ENCODE measurements at places on chromosomes 1 and 21.

DNA sequence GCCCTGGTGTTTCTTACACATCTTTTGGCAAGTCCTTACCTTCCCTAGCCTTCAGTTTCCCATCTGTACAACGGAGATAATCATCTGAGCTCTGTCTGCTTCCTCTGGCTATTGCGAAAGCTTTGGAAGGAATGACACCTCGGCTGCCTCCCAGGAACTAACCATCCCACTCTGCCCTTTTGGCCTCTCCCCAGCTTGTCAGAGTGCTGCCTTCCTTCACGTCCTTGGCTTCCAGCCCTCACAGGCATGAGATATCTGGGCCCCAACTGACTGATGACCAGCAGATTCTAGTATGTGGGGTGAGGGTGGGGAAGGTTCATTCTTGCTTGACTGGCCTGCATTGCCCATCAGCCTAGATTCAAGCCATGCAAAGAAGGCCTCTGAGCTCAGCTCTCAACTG is 253.1 kb upstream of the FGGY start:
- DNase-seq, result no peak

DNA sequence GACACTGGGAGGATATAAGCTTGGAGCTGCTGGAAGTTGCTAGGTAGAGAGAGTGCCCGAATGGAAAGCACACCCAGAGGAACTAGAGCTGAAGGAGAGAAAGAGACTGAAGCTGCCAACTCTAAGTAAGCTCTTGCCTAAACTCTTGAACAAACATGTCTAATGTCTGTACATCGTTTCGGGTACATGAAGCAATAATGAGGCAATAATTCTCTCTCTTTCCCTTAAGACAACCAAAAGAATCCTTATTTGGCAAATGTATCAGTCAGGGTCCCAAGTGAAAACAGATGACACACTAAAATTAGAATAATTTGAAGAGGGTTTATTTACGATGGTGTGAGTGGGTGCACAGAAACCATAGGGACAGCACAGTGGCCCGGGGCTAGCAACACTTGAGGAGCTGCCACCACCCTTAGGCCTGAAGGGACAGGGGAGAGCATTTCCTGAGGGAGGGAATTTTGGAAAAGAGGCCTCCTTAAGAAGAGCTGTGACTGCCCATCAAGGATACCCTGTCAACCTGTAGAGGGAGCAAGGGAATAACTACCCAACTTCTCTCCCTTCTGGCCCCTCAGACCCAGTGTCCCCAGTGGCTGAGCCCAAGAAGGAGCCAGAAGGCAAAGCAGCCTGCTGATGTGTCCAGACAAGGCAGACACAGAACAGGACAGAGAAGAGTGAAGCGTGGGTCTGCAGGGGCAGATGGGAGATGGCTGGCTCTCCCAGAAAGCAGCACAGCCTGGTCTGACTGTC is 36.1 kb upstream of the KHDRBS1 start:
- DNase-seq, result no peak

DNA sequence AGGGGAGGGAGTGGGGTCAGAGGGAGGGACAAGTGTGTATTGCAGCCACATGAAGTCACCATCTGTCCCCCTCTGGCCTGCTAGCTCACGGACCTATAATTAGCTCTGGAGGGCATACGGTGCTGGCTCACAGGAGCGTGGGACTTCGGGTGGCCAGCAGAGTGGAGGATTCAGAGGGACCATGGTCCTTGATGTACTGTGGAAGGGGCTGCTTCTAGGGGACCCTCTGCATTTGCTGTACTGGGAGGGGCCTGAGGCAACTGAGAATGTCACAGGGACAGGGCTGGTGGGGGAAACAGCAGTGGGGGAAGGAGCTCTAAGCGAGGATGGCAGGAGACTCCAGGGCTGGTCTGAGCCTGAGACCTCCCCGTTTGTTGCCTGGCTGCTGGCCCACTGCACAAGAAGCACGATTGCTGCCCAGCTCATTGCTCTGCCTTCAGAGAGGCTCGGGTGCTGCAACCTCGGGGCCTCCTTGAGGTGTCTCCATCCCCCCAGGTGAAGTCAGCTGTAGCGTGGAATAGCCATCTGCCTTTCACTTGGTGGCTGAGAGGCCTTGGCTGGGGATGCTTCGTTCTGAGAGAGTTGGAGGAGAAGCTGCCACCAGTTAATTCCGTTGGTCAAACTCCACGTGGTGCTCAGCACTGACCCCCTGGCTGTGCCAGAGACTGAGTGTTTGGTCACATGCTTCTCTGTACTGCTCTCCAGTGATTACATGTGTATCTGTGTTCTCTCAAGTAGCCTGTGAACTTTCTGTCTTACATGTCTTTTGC is 2.7 kb downstream of the PPFIA4 start:
- DNase-seq, result no peak

DNA sequence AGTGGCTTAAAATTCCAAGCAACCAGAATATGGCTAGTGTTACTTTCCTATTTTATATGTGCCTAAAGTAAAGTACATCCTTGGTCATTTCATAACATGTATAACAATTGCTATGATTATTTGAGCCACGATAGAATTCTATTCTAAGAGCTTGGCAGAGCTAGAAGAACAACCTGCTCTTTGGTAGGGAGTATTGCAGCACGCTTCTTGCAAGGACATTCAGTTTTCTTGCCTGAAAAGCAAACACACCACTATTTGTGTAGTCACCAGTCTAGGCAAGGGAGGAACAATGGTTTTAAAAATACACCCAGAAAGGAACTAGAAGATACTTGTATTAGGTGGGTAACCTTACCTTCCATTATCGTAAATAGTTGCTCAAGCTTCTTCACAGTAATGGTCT is 51.5 kb downstream of the CNST start:
- DNase-seq, result no peak

DNA sequence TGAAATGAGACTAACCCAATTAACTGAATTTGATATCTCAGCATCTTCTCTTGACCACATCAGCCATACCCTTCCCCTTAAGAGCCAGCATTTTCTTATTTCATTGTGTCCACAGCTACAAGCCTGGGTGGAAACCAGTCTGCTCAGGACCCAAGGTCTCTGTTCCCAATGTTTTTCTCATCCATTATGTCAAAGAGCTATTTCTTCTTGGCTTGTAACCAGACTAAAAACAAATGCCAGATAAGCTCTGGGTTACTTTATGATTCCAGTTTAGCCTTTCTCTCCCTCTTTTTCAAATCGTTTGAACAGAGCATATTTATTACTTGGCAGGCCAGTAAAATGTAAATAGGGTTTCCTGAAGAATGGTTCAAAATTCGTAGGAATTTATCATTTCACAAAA is 109.3 kb upstream of the SPATA6 start:
- DNase-seq, result no peak

GRCh38 chr1:210937846-210938245 is 196.1 kb downstream of the KCNH1 start:
- DNase-seq, result no peak

DNA sequence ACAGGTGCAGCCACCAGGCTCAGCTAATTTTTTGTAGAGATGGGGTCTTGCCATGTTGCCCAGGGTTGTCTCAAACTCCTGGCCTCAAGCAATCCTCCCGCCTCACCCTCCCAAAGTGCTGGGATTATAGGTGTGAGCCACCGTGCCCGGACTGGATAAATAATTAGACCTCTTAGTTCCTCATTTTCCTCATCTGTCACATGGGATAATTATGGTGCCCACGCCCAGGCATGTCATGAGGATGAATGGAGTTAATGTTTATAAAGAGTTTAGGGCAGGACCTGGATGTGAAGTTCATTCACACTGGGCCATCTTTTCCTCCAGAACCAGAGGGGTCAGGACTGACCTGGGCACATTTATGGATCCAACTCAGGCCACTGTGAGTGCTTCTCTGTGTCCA is 23.7 kb downstream of the PADI3 start:
- DNase-seq, result no peak

GRCh38 chr21:43361493-43362296 is 65.2 kb downstream of the SIK1 start:
- DNase-seq, result peak; percentile 41

- no peak for DNase-seq
Observed at GRCh38 chr21:35625576-35625975, 434.8 kb downstream of the SETD4 start.

- no peak for DNase-seq
Observed at GRCh38 chr1:7174980-7175906, 390.0 kb downstream of the CAMTA1 start.

DNA sequence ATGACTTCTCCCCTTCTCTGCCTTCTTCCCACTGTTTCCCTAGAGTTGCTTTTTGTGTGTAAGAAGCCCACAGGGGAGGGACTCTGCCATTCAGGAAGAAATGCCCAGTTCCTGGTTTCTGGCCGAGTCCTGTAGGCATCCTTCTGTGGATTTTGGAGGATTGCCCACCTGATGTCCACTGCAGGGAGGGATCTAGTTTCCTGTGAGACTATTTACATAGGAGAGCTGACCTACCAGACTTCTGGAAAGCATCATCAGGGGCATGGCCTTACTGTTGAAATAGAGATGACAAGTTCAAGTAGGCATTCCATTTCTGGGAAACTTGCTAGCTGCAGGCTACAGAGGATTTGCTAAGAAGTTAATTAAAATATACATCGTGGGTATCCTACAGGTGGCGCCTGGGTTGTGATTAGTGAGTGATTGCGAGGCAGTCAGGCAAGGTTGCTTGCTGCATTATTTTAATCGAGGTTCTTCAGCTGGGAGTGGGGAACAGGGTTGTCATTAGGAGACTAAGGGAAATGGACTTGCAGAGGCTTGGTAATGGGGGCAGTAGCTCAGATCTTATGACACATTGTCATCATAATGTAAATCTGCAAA is 148.7 kb downstream of the HHAT start:
- no peak for DNase-seq

DNA sequence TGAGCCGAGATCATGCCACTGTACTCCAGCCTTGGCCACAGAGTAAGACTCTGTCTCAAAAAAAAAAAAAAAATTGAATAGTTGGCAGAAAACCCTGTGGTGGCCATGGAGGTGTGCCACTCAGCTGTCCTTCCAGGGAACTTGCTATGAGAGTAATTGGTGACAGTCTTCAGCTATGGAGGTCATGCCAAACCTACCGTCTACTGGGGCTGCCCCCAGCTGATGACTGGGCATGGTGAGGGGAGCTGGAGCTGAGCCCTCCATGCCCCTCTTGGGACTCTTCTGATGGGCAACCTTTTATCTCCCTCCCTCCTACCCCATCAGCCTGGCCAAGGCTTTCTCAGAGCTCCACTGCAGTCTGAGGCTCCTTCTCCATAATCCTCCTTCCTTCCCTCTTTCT is 84.2 kb downstream of the RYR2 start:
- no peak for DNase-seq

DNA sequence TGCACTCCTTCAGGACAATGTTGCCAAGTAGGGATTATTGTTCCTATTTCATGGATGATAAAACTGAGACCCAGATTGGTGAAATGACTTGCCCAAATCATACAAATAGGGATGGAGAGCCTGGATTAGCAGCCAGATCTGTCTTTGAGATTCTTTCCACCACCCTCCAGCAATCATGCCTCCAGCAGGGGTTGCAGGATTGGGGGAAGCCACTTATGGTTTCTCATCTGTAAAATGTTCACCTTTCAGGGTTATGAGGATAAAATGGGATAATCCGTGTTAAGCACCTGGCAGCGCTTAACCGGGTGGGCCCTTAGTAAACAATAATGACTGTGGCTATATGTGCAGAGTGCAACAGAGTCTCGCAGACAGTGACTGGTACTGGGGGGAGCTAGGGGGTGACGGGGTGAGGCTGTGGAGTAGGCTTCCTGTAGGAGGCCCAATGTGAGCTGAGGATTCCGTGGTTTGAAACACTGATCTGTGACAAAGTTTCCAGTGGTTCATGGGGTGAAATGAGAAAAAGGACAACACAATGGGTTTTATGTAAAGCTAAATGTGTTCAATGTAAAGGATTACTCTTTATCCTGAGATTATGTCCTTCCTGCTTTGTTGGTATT is 33.7 kb upstream of the FOXO6 start:
- no peak for DNase-seq

DNA sequence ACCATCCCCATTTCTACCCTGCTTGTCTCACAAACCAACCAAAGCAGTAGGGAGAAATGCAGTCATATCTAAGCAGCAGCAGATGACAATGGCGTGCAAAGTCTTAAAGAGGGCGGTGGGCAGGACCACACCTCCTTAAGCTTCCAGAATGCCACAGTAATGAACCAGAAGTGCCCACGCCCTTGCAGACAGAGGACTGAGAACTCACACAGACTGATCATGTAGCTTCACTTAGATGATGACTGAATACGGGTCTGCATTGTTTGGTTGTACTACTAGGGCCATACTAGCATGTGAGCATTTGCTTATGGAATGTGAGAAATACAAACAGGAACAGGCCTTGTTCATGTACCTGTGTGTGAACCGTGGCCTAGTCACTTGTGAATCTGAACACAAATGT is 246.0 kb downstream of the RPS6KC1 start:
- DNase-seq, result no peak

DNA sequence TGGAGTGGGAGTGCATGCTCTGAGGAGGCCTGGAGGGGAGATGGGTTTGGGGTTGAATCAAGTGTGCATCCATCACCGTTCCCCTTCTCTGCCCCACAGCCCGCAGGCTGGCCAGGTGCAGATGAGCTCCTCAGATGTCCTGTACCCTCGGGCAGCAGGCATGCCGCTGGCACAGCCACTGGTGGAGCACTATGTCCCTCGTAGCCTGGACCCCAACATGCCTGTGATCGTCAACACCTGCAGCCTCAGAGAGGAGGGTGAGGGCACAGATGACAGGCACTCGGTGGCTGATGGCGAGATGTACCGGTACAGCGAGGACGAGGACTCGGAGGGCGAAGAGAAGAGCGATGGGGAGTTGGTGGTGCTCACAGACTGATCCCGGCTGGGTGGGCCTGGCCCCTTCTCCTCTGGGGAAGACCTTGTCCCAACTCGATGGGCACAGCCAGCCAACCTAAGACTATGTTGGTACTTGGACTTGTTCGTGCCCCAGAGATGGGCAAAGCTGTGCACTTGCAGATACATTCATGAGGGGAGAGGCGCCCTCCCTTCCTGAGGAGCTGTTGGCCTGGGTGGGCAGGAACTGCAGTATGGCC is 26.0 kb downstream of the ETNK2 start:
- no peak for DNase-seq

GRCh38 chr1:180144659-180145357 is 9.9 kb upstream of the QSOX1 start:
- no peak for DNase-seq

DNA sequence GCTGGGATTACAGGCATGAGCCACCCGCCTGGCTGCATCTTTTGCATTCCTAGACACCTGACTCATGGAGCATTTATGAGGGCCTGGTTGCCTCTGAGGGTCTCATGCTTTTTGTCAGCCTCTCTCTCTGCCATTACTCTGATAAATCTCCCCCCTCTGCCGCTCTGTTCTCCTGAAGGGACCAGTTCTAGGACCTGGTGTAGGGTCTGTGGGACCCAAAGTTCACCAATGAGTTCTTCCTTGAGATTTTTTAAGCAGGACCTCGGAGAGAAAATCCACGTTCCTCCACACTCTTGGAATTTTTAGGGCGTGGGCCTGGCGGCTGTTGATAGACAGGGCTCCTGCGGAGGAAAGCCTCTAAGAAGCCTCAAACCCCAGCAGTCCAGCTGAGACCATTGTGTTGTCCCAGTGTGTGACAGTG is 91.9 kb upstream of the ERRFI1 start:
- DNase-seq, result no peak

- DNase-seq, result peak; percentile 65
Observed at GRCh38 chr1:226653311-226653921, 85.7 kb downstream of the ITPKB start.

GRCh38 chr21:43820466-43820865 is 31.1 kb downstream of the RRP1 start:
- DNase-seq, result no peak

All from stimulated activated CD8-positive, alpha-beta memory T cell treated with anti-CD3 and anti-CD28 coated beads, Interleukin-4, amount 100 ng/mL, for 48 hours (primary cell).